Forelimb muscle (tissue), 1 donor: ENCODE measurements at places on chromosomes 1 and 21. TPM values are rescaled to one million over a fixed set of nuclear protein-coding genes. Genes with fewer than 3 reads are reported as not detected.

FHL3 gene
- 183 TPM for polyA plus RNA-seq

SELL gene
- 1.6 TPM for polyA plus RNA-seq

CDC14A gene
- 5.0 TPM for polyA plus RNA-seq

SERPINC1 gene
- polyA plus RNA-seq = 0.16 TPM

TRIM58 gene
- 3.1 TPM for polyA plus RNA-seq

MAP1LC3C gene
- 13.8 TPM for polyA plus RNA-seq

DEPDC1 gene
- polyA plus RNA-seq = 7.1 TPM

SIKE1 gene
- polyA plus RNA-seq = 28.2 TPM
